Activated T-helper 1 cell treated with anti-CD3 and anti-CD28 coated beads, Interleukin-2, amount 50 U/mL, for 16 hours (primary cell): ENCODE measurements at places on chromosomes 3 and 15.

- no peak for DNase-seq
Measured at GRCh38 chr3:188330138-188330537, 176.2 kb downstream of the LPP start.

- no peak for DNase-seq
Measured at GRCh38 chr3:188841906-188842305, 329.9 kb upstream of the TPRG1 start.

GRCh38 chr3:191336833-191337232 lies 6.5 kb upstream of the UTS2B start:
- no peak for DNase-seq

- no peak for DNase-seq
Measured at GRCh38 chr3:165491487-165491886, 295.3 kb upstream of the SLITRK3 start.

DNA sequence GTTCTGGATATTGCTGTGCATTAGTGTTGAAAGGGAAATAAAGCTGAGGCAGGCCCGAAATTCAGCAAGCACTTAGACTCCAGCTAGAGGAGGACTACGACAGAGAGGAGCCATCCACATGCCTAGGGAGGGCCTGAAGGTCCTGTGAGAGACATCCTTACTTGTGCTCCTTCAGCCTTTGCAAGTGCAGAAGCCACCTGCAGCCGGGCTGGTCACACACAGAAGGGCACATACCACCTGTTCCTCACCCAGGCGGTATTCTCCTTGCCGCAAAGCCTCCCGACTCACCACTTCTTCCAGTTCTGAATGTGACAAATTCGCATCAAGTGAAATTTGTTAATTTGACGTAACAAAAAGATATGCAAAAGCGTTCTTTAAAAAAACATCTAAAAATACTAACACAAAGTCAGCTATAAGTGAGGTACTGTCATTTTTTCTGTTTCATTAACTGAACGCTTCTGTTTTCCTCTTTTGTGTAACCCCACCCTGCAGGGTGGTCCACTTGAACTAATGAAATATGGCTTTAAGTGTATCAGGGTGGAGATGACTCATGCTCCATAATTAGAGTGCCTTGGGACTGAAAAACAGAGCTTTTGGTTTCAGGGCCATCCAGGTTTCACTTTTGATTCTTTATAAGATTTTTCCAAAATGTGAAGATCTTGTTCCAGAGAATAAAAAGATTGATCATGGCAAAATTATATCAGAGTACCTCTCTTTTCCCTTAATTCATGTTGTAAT lies 467.9 kb upstream of the ATP11B start:
- DNase-seq, result no peak

DNA sequence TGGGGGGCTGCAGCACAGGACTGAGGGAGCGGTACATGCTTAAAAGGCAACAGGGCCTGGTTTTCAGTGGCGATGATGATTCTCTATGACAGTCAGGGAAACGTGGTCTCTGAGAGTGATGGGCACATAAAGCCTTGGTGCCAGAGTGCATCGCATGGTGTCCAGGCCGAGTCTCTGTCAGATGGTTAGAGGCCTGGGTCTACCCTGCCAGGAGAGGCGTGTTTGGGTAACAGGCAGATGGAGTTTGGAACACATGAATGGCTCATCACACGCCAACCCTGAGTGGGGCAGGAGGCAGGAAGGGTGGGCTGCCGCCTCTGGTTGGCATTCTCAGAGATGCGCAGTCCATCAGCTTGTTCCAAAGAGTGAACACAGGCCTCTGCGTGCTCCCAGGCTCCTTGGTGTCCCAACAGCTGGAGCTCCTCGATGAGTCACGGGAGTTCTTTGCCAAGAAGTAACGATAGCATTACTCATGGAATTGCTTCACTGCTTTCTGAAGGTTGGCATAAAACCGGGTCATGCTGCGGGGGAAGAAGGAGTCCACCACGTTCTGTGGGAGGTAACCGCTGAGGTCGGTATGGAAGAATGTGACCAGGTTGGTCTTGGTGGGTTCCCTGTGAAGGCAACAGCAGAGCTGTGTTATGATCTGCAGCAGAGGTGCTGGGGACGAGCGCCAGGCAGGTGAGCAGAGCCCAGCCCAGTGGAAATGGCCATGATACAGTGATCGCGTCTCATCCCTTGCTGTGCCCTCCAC lies 11.0 kb downstream of the STARD5 start:
- DNase-seq, result no peak

- DNase-seq, result no peak
Measured at GRCh38 chr3:162021206-162021605, 524.6 kb downstream of the OTOL1 start.

DNA sequence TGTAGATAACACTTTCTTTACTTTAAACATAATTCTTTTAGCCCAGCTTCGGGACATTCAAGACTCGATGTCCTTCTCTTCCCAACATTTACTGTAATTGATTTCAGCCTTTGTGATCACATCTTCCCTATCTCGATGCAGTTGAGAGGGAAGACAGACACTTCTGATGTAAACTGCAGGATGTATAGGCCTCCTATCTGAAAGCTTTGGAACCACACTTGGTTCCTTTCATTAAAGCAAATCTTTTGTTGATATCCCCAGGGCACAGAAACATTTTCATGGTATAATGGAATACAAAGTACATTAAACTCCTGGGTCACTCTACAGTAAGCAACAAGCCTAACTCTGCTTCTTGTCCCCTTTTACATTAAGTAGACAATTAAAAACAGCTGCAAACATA lies 6.4 kb downstream of the GRM7 start:
- DNase-seq, result no peak

DNA sequence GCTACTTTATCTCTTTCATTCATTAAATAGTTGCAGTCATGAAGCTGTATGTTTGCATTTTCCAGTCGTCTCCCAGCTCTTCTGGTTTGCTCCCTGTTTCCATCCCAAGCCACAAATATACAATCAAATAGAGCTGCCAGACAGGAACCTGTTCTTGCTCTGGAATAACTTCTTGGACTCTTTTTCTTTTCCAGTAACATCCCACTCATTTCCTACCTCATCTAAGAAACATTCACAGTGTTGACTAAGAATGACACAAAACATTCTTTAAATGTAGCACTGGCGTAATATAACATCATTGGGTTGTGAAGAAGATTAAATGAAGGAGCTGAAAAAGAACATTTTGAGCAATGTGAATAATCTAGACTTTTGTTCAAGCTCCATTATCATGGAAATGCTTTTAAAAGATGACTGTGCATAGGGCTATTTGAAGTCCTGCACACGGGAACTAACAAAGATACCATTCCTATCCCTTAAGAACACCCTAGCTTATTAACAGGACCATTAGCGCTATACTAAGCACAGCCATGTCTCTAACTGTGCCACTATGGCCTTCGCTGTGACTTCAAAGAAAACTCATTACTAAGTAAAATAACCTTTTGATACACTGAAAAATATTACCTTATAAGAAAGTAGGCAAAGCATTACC lies 574.0 kb downstream of the NAALADL2 start:
- DNase-seq, result no peak

- DNase-seq, result no peak
Measured at GRCh38 chr3:133894353-133895207, 1.1 kb downstream of the RAB6B start.
